ENCODE measurements at places on chromosomes 16 and 17.

- ATAC-seq = no peak
Observed at GRCh38 chr17:6510321-6510977, 45.9 kb downstream of the PITPNM3 start.

GRCh38 chr17:34393401-34393800 is 30.4 kb upstream of the CCL1 start:
- peak; percentile 37 for ATAC-seq

DNA sequence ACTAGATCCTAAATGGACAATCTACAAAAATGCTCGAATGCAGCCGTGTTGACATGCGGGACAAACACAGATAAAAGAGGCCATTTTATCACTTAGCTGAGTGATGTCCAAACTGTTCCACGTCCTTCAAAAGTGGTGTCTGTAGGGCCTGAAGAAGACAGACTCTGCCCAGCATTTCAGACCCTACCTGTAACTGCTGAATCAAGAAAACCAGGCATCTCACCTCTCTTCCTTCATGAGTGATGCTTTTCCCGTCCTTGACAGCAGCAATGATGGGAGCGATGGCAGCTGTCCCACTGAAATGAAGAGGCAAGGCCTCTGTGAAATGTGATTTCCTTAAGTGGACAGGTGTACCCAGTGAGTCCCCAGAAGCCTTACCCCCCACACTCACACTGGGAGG is 12.3 kb downstream of the ELAC2 start:
- no peak for ATAC-seq

DNA sequence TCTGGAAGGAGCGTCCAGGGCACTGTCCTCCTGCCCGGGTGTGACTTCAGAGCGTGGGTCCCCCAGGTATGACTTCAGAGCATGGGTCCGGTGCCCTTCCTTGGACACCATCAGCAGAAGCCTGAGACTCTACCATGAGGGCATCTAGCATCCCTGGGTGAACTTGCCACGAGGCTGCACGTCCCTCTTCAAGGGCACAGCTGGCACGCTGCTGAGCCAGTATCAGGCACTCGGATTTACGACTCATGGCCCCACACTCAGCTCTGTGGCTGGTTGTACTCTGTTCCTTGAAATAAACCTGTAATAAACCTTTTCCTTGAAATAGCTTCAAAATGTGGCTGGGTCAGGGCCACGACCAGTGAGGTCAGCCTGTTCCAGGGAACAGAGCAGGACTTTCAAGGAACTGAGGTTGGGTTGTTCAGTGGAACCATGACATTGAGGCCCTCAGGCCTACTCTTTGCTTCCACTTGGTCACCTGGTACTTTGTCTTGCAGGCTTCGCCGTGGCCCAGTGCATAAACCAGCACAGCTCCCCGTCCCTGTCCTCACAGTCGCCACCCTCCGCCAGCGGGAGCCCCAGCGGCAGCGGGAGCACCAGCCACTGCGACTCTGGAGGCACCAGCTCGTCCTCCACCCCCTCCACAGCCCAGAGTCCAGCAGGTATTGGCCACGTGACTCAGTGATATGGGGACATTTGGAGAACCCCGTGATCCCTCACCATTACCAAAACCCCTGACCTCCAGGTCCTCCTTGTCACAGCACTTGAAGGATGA is 89.9 kb downstream of the SOCS1 start:
- ATAC-seq = no peak

DNA sequence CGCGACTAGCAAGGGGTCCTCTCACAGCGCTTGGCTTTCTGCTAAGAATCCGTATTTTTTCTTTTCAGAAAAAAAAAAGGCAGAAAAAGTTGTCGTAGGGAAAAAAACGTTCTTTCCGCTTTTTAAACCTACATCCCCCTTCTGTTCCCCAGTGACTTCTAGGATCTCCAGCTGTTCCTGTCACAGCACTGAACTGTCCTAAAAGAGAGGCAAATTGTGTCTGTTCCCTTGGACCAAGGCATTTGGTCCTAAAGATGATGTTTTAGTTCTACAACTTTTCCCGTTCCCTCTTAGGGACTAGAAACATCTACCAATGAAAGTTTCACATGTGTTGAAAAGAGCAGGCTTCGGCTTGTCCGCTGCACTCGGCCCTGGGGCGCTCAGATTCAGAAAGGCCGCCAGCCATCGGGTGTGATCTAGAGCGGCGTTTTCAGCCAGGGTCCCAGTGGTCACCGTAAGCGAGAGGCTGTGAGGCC is 100.7 kb upstream of the CHMP6 start:
- no peak for ATAC-seq

- ATAC-seq = no peak
Observed at GRCh38 chr16:19710191-19710908, 7.7 kb downstream of the KNOP1 start.

- ATAC-seq = peak; percentile 86
Observed at GRCh38 chr17:50200457-50201275, 765 bp downstream of the COL1A1 start.

- ATAC-seq = no peak
Observed at GRCh38 chr17:28365487-28365886, 488 bp upstream of the SEBOX start.
